ENCODE measurements at places on chromosomes 7 and 10.
A peak's percentile ranks its signal among the peaks of the same experiment; 100 is the strongest.

- no peak for DNase-seq
Measured at GRCh38 chr7:45970454-45970853, 49.4 kb upstream of the IGFBP3 start.

DNA sequence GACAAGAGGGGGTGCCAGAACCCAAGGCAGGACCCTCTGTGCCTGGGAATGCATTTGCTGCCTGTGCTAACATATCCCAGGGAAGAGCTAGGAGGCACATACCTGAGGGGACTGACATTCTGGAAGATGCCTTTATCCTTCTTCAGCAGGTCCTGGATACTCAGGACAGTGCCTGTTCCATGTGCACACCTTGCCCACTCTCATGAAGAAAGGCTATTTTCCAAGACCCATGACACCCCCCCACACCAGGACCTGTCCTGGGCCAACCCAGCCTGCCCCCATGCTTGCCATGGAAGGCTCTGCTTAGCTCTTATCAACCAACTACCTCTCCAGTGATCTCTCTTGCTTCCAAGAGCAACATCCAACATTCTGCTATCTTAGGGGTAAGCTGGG, 67.2 kb upstream of the CAMK2B start:
- no peak for DNase-seq

GRCh38 chr10:63588436-63589167, 67.4 kb downstream of the REEP3 start:
- no peak for DNase-seq

- no peak for DNase-seq
Measured at GRCh38 chr7:44084701-44085100, 2.4 kb upstream of the POLM start.

GRCh38 chr10:22760025-22760424, 45.6 kb upstream of the PIP4K2A start:
- no peak for DNase-seq

- DNase-seq = no peak
Measured at GRCh38 chr7:6644728-6645127, 7.6 kb downstream of the ZNF316 start.

DNA sequence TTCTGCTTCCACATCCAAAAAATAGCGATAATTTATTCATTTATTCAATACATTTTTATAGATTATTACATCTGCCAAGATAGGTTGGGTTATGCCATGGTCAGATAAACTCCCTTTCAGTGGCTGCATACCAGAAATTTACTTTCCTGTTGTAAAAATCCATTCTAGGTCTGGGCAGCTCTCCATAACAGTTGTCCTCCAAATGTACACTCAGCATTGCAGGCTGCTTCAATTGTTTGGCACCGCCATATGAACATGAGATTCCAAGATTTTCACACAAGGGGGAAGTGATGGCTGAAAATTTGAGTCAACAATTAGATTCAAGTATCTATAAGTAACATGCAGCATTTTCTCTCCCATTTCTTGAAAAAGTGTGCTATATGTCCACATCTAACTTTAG, 568.7 kb downstream of the ETV1 start:
- no peak for DNase-seq

- peak; percentile 80 for DNase-seq
Measured at GRCh38 chr7:116588225-116588624, 63.4 kb downstream of the CAV1 start.

- no peak for DNase-seq
Measured at GRCh38 chr7:49523870-49524269, 249.6 kb upstream of the VWC2 start.

GRCh38 chr7:157253850-157254249, 83.0 kb upstream of the DNAJB6 start:
- no peak for DNase-seq

- DNase-seq = no peak
Measured at GRCh38 chr7:42831006-42831717, 80.7 kb downstream of the C7orf25 start.

- no peak for DNase-seq
Measured at GRCh38 chr7:135467207-135467711, 42.6 kb downstream of the CNOT4 start.

DNA sequence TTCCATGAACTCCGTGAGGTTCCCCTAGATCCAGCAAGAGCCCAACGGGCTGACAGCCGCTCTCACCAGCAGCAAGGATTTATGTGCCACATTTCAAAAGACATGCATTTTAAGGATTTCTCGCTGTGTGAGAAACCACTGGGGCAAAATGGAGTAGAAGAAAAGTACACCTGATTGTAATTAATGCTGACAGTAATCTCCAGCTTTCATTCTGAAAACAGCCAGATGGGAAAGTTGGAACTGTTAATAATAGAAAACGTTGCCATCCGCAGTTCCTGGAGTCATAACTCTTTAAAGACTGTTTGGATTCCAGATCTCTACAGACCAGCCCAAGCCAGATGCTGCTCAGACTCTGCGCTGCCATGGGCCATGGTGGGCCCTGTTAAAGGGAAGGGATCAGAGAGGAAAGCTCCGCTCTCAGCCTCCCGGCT, 216.9 kb upstream of the GLI3 start:
- no peak for DNase-seq

- no peak for DNase-seq
Measured at GRCh38 chr10:132702601-132703418, 83.1 kb downstream of the NKX6-2 start.

- DNase-seq = no peak
Measured at GRCh38 chr10:63071145-63071544, 62.0 kb upstream of the NRBF2 start.

GRCh38 chr10:103069453-103070331, 123.4 kb downstream of the NT5C2 start:
- no peak for DNase-seq

DNA sequence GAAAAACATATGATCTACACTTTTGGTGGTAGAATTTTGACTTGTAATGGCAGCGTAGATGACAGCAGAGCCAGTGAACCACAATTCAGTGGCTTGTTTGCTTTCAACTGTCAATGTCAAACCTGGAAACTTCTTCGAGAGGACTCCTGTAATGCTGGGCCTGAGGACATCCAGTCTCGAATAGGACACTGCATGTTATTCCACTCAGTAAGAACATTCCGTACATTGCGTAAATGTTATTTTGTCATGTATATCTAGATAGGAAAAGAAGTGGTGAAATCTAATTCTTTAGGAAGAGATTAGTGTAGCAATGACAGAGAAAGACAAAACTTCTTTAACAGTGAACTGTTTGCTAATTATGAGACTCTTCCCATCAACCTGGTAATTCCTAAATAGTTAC, 112.9 kb downstream of the PODXL start:
- DNase-seq = no peak

DNA sequence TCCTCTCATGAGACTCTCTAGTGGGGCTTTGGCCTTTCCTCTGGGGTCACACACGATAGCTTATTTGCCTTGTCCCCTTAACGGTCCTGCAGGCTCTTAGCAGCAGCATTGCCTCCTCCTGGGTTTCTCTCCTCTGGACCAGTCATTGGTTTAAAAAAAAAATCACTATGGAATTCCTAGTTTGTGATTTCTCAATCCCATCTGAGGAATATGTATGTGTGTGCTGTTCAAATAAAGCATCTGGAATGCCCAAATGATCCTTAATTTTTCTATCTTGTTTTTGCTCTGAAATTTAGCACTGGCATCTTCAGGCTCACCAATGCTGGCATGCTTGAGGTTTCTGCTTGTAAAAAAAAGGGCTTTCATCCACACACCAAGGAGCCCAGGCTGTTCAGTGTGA, 30.5 kb downstream of the ACTA2 start:
- DNase-seq = no peak
